ENCODE measurements at places on chromosomes 5 and 9.

DNA sequence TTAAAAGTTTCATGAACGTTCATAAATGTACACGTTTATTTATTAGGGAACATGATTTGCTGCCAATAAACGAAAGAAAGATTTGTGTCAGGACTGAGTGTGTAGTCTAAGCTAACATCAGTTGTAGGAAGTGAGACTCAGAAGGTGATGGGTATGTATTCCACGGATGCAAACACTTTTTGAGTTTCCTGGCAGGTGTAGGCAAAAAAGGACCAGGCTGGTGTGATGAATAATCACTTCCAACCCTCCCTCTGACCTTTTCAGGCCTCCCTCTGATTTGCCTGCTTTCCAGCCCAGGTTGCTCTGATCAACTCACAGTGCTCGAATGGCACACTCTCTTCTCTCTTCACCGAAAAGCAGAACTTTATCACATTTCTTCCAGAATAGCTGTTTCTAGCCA is 51.8 kb downstream of the BASP1 start:
- no peak for DNase-seq

DNA sequence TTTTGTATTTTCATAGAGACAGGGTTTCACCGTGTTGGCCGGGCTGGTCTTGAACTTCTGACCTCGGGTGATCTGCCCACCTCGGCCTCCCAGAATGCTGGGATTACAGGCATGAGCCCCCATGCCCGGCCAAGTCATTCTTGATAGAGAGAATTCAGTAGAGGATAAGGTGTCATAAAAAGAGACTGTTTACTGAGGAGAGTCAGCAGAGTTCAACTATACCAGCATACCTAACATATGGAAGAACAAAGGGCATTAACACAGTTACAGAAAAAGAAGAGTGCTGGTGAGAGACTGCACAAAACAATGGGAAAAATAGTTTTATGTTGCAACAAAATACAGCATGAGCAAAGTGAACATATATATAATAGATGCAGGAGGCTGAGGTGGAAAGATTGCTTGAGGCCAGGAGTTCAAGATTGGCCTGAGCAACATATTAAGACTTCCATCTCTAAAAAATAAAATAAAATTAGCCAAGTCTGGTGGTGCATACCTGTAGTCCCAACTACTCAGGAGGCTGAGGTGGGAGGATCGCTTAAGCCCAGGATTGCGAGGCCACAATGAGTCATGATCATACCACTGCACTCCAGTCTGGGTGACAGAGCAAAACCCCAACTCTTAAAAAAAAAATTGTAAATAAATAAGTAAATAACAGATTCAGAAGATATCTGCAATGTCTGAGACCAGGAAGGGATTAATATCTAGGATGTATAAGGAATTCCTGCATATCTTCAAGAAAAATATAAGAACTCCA is 19.5 kb downstream of the B4GALT1 start:
- no peak for DNase-seq

DNA sequence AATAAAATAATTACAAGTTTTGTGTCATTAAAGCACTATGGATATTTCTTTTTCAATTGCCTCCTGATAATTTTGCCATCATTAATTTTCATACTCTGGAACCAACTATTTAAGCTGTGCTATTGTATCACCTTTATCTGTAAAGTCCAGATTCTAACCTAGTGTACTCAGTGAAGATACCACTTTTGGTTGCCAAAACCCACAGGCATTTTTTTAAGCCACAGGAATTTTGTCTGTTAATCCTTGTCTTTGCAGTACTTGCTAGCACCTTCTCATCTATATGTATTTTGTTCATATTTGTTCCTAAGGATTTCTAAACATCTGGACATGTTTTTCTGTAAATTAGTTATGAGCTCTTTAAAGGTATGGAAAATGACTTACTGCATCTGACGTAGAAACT is 481.4 kb upstream of the DAB2 start:
- no peak for DNase-seq

DNA sequence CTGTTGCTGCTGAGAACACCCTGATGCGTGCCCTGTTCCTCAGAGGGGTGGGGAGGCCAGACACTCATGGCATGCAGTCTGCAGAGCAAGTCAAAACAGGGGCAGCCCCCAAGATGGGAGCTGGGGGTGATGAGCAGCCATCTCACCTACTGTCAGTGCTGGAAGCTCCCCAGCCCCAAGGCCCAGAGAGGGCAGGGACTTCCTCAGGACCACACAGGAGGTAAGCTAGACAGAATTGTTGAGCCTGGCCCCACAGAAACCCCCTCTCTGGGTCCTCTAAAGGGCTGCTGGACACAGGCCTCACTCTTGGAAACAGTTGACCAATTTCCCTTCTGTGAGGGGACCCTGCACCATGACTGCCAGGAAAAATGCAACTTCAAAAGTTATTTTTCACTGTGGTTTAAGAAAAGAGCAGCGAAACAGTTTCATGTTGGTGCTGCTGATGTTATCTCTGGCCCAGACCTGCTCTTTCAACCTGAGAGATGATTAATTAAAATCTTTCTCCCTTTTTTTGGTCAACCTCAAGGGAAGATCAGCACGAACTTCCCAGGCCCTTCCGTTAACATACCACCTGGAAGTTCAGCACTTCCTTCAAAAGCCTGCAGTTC is 9.6 kb downstream of the CSF2 start:
- DNase-seq: no peak

DNA sequence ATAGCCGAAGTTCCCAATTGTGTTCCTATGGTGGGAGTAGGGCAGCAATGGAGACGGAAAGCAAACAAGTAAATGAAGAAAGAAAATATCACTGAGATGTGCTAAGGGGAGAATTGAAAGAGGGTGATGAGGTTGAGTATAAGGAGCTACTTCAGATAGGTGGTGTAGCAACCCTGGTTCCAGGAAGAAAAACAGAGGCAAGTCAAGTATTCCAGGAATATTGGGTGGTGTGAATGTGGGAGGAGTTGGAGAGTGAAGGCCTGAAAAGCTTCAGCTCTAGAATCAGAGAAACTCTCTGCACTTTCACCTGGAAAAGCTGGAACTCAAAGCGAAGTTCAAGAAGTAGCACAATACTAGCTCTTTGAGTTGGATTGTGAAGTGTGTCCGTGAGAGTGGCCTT is 342.1 kb downstream of the TLE4 start:
- DNase-seq: no peak

DNA sequence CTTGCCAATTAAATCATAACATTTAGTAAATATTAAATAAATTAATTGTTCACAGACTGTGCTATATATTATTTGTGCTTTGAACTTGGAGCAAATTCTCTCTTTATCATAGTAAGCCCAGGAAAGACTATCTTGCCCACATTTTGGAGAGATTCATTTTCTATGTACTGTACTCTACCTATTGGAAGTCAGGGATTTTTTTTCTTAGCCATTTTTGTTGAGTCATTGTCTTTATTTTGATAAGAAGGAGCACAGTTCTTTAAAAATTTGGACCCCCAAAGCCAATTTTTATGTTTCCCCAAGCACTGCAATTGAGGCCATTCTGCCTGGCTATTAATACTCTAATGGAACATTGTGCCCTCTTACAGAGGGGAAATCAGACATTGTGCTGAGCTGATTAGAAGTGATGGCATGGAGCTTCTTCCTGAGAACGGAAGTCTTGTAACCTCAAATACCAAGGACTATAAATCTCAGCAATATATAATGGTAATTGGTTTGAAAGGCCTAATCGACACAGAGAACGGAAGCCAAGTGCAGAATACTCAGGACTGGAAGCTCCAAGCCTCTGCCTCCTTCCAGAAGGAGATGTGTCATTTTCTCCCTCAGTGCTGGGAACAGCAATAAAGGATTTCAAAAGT is 188.8 kb upstream of the PAPPA start:
- DNase-seq: no peak

DNA sequence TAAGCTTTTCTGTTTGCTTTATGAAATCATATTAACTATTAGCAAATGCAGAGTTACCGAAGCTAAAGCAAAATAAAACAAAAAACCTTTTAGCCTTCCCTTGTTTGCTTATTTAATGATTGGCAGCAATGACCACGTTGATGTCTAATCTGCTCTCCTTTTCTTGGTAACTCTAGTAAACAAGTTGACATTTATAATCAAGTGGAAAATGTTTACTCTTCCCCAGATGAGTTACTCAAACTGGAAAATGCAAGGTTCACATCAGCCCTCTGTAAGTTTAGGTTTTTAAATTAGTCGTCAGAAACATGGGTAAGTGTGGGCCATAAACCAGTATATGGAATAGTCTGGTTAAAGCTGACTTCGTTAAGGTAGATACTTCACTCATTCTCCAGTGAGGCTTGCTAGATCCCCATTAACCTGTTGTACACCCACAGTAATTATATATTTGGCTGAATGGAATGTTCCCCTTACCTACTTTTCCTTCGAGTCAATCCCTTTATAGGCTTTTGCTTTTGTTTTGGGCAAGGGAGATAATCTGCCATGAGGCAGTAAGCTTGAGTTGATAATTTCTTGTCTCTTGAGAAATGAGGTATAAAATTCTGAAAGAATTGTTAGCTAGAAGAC is 100.9 kb downstream of the GDNF start:
- no peak for DNase-seq

DNA sequence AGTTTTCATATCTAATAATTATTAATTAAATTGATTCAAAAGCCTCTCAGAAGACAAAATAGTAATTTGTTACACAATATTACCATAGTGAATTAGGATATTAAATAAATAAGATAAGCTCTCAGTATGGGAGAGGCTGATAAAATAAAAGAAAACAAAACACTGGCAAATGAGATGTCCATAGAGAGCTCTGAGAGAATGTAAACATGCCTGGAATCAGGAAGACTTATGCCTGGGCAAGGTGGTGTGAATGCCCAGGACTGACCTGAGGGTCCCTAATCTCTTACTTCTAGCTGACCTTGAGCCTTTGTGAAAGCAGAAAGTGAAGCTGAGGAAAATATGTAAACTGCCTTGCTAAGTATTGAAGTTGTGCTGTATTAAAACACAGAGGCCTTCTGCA is 616.5 kb downstream of the PTPRD start:
- no peak for DNase-seq

- DNase-seq: no peak
Observed at GRCh38 chr9:112863746-112864145, 26.9 kb downstream of the SLC46A2 start.

- DNase-seq: no peak
Observed at GRCh38 chr5:122727112-122727541, 47.8 kb upstream of the SNX2 start.

DNA sequence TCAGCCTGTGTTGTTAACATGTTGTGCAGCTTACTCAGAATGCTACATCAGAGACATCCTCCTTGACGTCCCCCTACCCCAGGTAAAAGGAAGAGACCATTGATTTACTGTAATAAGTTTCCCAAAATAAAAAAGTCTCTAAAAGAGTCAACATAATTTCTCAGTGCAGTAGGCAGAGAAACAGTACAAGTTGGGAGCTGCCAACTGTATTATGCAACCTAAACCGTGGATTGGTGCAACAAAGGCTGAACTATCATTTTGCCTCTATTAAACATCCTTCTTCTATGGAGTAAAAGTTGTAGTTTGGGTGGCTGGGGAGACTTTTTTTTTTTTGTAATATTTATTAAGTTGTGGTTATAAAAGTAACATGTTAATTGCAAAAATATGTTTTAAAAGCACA is 208.0 kb downstream of the NR3C1 start:
- DNase-seq: no peak

GRCh38 chr5:131081374-131081773 is 83.7 kb downstream of the HINT1 start:
- DNase-seq: no peak

DNA sequence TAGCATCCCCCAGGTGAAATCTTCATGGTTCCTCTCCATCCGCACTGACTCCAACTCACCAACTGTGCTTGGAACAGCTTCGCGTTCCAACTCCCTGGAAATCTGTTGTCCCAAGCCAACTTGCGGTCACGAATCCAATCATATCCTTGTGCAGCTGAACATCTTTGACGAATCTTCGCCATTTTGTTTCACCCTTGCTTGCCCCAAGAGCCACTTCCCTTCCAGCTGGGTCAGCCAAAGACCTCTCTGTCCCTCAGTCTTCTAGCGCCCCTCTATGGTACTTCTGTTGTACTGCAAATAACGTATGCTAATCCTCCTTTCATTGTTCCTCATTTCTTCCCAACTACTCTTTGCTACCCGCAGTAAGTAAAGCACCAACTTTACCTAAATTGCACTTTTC is 61.0 kb upstream of the TARS1 start:
- DNase-seq: no peak

DNA sequence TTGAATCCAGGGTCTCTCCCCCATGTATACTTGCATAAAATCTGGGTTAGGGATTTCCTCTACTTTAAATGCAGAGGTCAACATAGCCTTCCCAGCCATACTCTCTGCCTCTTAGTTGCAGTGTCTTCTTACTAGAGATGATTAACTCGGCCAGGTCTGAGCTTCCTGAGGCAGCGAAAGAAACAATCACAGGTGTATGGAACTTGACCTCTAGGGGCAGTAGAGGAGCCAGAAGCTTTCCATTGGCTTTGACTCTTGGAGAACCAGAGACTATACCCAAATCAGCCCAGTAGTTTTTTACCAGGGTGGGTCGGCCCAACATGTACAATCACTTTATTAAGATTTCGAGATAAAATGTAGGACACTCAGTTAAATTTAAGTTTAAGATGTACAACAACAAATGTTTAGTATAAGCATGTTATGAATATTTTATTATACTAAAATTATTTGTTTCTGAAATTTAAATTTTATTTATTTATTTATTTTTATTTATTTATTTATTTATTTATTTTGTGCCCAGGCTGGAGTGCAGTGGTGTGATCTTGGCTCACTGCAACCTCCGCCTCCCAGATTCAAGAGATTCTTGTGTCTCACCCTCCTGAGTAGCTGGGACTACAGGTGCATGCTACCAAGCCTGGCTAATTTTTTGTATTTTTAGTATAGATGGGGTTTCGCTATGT is 48.0 kb upstream of the DMRT3 start:
- DNase-seq: no peak

DNA sequence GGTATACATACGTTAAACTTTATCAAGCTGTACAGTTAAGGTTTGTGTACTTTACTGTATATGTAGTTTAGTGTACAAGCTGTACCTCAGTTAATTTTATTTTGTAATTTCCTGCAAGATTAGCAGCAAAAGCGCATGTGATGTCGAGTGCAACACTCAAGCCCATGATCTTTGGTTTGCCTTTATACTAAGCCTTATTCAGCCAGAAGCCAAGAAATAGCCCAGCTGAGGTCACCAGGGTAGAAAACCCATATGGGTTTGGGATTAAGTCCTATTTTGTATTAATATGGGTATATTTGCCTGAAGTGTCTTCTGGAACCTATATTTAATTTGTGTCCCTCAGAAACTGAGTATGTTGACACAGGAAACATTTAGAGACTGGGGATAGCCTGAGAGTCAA is 59.3 kb downstream of the ZFAND5 start:
- DNase-seq: no peak
